ENCODE measurements at places on chromosomes 12 and 14. TPM values are rescaled to one million over a fixed set of nuclear protein-coding genes. Genes with fewer than 3 reads are reported as not detected.

DNA sequence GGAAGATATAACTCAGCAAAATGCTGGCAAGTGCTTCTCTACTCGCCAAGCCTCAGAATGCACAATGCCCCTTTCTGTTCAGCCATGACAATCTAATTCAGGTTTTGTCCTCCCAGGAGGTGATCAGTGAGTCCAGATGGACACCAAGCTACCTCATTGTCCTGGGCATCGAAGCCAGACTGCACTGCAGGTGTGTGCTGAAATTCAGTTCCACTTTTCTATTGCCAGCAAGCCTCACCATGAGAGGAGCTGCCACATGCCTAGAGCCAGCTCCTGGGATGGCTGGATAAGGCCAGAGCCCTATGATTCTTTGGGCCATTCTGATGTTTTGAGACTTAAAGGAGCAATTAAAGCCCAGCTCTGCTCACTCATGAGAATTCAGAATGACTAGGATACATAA is 186.7 kb downstream of the GRIN2B start:
- no peak for DNase-seq

GRCh38 chr12:67280572-67280971 is 11.4 kb downstream of the CAND1 start:
- no peak for DNase-seq

KRT6C gene
- total RNA-seq, result 8.7 TPM

PRH1 gene
- total RNA-seq, result 27.3 TPM

DNA sequence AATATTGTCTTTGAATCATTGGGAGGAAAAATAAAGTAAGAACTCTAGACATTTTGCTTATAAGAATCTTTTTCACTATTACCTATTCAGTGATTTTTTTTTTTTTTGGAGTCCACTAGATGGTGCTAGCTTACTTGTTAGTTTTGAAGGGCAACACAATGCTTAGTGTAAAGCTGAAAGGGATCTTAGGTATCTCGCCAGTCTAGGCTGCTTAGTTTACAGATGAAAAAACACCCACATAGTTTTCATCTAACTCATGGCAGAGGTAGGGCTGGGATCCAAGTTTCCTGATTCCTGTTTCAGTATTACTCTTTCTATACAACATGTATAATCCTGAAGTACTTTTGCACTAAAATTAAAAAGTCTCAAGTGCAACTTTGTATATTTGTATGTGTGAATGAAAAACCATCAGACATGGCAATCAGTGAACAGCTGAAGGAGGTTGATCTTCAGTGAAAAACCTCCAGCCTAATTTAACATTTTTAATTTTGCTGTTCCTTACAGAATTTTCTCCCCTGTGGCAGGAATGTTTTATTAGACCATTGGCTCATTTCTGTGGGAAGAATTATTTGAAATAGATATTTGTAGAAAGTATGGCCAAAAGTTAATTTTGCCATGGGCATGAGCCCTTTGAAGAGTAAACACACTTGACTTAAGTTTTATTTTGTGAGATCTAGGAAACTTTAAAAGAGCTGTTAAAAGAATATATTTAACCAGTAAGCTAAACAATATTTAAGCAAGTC is 40.7 kb downstream of the LRRIQ1 start:
- peak; percentile 89 for DNase-seq

CLEC7A gene
- not detected for total RNA-seq

MYF5 gene
- total RNA-seq, result not detected

DNA sequence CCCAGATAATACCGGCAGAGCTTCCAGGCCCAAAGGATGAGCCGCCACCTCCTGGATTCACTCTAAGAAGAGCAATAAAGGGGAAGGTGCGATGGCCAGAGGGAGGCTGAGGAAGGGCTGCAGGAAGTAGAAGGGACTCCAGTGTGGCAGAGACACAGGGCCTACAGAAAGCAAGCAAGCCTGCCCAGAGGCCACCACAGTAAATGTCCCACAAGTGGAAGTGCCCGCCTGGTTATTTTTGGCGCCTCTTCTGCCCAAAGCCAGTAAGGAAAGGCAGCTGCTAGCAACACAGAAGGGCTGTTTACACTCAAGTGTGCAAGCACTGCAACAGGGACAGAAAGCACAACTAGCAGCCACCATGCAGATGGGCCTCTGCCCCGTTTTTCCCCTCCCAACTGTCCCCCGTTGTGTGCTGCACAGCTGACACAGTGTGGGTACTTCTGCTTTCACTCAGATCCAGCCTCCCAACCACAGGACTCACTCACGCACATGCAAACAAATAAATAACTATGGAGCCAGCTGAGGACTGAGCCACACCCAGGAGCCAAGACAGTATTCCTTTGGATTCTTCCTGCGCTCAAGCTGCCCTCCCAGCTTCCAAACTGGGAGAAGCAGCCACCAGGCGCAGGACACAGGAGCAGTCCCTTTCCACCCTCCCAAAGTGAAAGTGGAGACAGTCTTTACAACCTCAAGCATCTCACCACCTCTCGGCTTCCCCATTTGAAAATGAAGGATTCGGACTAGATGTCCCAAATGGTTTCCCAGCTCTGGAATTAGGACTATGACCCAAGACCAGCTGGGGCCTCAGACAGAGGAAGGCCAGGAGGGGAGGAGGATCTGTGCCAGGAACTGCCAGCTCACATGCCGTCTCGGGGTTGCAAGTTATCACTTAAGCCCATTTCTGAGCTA is 40.0 kb upstream of the PNMA1 start:
- DNase-seq, result no peak

CALCOCO1 gene
- 127 TPM for total RNA-seq

KRT79 gene
- total RNA-seq, result not detected

GRCh38 chr14:61696753-61697318 is 1.5 kb downstream of the HIF1A start:
- no peak for DNase-seq

- no peak for DNase-seq
These were observed 91.3 kb upstream of the DNM1L start for GRCh38 chr12:32587581-32588495.

DEPDC4 gene
- 0.83 TPM for total RNA-seq

KRT5 gene
- total RNA-seq, result 6,736 TPM

CCDC197 gene
- total RNA-seq, result not detected

GRCh38 chr12:55842681-55843429 is at the start of gene MMP19:
MMP19 (minus strand) TSS chr12:55842936; CDS start chr12:55842830, 106 bp downstream.
- DNase-seq, result peak; percentile 56

DNA sequence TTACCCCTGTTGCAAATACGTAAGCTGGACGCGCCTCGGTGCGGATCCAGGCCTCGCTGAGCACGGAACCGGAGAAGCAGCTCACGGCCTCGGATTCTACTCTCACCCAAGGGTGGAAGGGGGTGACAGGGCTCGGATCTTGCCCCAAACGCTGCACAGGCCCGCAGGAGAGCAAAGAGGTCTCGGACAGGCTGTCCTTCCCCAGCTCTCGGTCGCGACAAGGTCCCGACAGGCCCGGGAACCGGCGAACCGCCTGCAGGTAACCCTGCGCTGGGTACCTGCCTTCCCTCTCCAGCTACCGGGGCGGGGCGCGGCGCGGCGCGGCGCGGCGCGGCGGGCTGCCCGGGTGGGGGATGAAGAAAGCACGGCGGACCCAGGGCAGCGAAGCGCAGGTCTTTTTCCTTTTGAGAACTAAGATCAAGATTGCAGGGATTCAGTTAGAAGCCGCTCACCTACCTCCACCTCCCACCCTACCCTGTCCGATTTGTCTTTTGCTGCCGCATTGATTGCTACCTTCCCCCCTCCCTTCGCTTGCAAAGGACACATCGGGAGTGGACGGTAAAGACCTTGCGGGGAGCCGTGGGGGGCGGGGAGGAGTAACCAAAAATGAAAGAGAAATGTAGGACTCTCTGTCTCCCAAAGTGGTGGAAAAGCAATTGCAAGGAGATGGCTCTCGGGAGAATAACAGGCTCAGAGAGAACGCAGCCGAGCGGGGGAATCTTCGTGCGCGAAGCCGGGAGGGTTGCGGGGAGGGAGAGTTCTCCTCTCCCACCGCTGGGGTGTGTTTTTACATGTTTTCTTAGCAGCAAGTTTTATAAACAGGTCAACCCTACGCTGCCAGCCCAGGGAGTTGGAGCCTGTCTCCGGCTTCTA is 8.4 kb upstream of the TBX3 start:
- DNase-seq, result peak; percentile 33

DNA sequence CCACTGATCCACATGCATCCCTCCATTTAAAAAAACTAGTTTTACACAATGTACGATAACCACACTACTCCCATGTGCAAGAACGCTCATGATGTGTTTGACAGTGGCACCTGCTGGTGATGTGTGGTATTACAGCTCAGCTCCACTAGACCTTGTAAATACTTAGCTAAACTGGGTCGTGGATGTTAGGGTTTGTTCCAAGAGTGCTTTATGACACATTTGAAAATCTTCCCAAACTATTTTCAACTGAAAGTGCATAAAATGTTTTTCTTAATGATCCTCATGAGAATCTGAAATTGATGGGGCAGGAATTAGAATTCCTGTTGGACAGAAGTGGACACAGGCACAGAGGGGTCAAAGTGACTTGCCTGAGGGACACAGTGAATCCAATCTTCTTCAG is 99.2 kb downstream of the SCARB1 start:
- peak; percentile 65 for DNase-seq
